ENCODE measurements at places on chromosomes 6 and 20. TPM values are rescaled to one million over a fixed set of nuclear protein-coding genes. Genes with fewer than 3 reads are reported as not detected.

Gene ULBP1
- total RNA-seq: 4.1 TPM

Gene NKX2-2
- not detected for total RNA-seq

Gene ZDHHC14
- 1.8 TPM for total RNA-seq

Gene MUCL3
- total RNA-seq: under 0.01 TPM

Gene PTCRA
- not detected for total RNA-seq
